ENCODE measurements at places on chromosomes 7 and 10.
A peak's percentile ranks its signal among the peaks of the same experiment; 100 is the strongest.

DNA sequence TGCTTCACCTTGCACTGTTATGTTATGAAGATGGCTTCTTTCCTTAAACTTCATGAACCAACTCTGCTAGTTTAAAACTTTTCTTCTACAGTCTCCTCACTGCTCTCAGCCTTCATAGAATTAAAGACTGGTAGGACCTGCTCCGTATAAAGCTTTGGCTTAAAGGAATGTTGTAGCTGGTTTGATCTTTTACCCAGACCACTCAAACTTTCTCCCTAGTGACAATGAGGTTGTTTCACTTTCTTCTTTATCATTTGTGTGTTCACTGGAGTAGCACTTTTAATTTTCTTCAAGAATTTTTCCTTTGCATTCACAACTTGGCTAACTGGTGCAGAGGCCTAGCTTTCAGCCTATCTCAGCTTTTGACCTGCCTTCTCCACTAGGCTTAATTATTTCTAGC lies 316.4 kb upstream of the RNF32 start:
- no peaks in the 10 kb centered on the region for H3K36me3 ChIP-seq
- no peaks in the 10 kb centered on the region for H3K27me3 ChIP-seq
- no peak overlapping the region for H3K27ac ChIP-seq
- H3K4me1 ChIP-seq = no peaks in the 10 kb centered on the region

GRCh38 chr7:93715234-93715633 lies 140.7 kb upstream of the CALCR start:
- H3K4me3 ChIP-seq = no peak overlapping the region
- peak; percentile 38 for DNase-seq
- no peaks in the 10 kb centered on the region for H3K27me3 ChIP-seq
- H3K36me3 ChIP-seq = no peaks in the 10 kb centered on the region
- no peaks in the 10 kb centered on the region for H3K4me1 ChIP-seq
- H3K27ac ChIP-seq = no peak overlapping the region

- H3K27me3 ChIP-seq = no peaks in the 10 kb centered on the region
- no peak overlapping the region for H3K4me3 ChIP-seq
- H3K36me3 ChIP-seq = no peaks in the 10 kb centered on the region
- peaks cover 5% of the 10 kb centered on the region for H3K4me1 ChIP-seq
Measured at GRCh38 chr7:69656077-69656476, 57.8 kb downstream of the AUTS2 start.

DNA sequence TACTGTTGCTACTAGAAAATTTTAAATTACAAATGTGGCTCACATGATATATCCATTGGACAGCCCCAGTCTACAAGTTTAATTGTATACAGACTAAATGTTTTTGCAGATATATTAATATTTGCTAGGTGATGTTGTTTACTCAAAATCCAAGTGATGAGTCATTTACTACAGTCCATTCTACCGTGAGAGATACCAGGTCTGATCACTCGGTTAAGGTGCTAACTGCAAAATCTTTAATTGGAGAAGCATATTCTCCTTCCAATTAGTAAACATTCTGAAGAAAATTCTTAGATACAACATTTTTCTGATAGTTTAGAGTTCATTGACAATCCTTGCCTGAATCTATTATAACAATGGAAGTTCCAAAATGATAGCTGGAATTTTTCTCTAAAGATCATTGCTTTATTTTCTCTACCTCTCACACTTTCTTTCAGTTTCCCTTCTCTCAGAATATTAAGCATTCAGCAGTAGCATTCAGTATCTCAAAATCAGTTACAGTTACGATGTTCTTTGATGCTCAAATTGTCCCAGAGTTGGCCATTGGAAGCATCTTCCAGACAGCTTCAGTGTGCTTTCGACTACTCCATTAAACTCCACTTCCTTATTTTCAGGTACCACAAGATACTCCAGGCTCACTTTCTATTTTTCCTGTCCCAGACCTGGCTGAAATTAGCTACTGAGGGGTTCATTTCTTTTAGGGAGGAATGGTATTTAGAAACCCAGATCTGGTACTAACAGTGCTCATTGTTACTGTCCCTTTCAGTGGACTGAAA lies 2.3 kb downstream of the ABCB1 start:
- no peaks in the 10 kb centered on the region for H3K36me3 ChIP-seq
- no peak for DNase-seq
- H3K4me3 ChIP-seq = no peak overlapping the region
- H3K4me1 ChIP-seq = no peaks in the 10 kb centered on the region

GRCh38 chr7:81956520-81956919 lies 186.7 kb upstream of the HGF start:
- H3K4me1 ChIP-seq = no peaks in the 10 kb centered on the region
- no peak overlapping the region for H3K4me3 ChIP-seq
- no peaks in the 10 kb centered on the region for H3K27me3 ChIP-seq
- no peaks in the 10 kb centered on the region for H3K36me3 ChIP-seq
- DNase-seq = no peak
- H3K27ac ChIP-seq = no peak overlapping the region

DNA sequence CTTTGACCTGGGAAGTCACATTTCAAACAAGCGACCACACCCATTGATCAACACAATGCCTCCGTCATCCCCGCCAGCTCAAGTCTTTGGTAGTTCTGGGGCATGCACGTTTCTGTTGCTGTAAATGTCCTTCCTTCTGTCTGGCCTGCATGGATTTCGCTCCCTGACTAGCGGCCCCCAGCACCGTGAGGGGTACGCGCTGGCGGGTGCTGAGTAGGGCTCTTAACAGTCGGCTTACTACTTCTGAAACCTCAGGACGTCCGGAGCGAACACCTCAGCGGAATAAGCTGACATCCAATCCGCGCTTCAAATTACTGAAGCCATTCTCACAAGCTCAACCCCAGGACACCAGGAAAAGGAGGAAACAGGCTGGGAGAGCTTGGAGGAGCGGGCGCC lies 505 bp downstream of the NUDCD3 start:
- H3K36me3 ChIP-seq = no peaks in the 10 kb centered on the region
- no peaks in the 10 kb centered on the region for H3K27me3 ChIP-seq
- peak overlapping the region; percentile 97 for H3K27ac ChIP-seq
- peak overlapping the region; percentile 70 for H3K4me3 ChIP-seq
- H3K4me1 ChIP-seq = peaks cover 14% of the 10 kb centered on the region

Data from testis (tissue), 5 donors.